ENCODE measurements at places on chromosomes 1 and 21.

DNA sequence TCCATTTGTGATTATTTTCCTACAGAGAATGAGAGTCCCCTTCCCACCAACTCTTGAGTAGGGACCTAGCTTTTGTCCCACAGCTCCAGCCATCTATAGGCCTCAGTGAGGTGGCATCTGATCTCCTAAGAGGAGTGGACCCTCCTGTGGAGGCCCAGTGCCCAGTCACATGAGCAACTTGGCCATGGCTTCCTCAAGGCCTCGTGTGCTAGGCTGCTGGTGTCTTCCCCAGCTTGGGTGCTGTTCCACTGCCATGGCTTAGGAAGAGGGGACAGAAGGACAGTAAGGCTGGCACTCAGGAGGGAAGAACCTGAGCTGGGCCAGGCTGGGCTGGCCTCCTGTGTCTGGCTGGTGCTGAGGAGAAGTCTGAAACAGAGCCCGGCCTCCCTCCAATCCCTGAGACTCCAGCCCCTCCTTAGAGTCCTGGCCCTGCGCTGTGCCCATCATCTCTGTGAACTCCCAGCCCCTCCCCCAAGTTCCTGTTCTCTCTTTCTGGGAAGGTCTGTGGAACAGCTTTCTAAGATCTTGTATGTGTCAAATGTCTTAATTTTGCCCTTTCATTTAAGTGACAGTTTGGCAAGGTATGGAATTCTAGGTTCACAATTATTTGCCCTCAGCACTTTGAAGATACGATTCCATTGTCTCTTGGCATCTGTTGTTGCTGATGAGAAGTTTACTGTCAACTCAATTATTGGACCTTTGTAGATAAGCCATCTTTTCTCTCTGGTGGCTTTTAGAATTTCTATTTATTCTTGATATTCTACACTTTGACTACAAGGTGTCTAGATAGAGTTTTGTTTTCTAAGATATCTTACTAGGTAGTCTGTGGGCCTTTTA lies 7.1 kb upstream of the KCNQ4 start:
- DNase-seq = no peak

- no peak for DNase-seq
Observed at GRCh38 chr1:223486366-223486765, 93.2 kb downstream of the CCDC185 start.

DNA sequence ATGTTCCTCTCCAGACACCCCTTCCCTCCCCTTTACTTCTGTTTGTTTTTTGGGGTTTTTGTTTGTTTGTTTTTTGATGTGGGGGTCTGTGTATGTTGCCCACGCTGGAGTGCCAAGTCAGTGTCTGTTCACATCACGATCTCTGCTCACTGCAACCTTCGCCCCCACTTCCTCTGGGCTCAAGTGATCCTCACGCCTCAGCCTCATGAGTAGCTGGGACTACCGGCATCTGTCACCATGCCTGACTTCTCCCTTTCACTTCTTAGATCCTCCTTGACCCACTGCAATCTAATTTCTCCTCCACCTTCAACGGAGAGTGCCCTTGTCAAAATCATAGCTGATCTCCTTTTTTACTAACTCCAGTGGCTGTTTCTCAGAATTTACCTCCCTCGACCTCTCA lies 100.7 kb upstream of the KIF26B start:
- DNase-seq = no peak

GRCh38 chr1:168000656-168001055 lies 63.8 kb upstream of the MPC2 start:
- no peak for DNase-seq

DNA sequence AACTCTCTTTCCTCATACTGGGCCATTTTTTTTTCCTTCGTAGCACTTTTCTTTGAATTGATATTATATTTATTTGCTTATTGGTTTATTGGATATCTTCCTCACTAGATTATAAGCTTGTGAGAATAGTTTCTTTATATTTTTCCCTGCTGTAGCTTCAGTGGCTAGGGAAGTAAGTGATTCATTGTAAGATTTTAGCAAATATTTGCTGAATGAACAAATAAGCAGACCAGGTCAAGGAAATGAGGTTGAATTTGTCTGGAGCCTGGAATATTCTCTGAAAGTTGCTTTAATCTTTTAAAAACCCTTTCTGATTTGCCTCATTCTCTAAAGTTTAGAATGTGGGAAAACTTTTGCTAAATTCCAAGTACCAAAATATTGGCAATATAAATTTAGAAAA lies 80.2 kb downstream of the RABGAP1L start:
- no peak for DNase-seq

DNA sequence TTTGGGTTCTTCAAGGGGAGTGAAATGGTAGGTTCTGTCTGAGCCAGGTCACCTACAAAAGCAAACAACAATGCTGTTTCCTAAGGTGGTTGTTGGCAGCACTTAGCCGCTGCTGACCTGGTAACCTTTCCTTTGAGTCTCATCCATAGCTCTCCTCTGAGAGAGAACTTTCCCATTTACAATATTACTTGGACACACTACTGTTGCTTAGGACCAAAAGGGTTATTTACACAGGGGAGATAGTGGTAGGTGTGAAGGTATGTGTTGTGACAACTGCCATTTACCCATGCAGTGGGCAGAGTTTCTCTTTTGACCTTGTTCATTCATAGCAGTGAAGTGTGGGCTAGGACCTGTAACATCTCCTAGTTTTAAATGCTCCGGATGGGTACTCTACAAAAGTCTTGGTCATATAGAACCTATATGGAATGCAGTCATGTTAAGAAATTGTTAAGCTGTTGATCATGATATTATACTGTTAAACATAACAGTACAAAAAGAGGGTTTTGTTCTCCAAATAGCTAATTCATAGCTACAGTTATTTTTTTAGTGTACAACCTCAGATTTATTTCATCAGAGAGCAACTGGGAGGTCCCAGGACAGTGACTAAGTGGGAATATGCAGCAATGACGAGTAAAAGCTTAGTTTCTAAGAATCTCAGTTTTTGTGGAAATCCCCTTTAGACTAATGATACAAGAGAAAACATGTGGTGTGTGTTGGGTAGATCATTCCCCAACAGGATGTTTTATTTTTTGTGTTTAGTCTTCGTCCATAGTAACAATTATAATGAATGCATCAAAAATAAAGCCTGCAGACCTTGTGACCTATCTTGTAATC lies 219.7 kb downstream of the NFIA start:
- DNase-seq = no peak

DNA sequence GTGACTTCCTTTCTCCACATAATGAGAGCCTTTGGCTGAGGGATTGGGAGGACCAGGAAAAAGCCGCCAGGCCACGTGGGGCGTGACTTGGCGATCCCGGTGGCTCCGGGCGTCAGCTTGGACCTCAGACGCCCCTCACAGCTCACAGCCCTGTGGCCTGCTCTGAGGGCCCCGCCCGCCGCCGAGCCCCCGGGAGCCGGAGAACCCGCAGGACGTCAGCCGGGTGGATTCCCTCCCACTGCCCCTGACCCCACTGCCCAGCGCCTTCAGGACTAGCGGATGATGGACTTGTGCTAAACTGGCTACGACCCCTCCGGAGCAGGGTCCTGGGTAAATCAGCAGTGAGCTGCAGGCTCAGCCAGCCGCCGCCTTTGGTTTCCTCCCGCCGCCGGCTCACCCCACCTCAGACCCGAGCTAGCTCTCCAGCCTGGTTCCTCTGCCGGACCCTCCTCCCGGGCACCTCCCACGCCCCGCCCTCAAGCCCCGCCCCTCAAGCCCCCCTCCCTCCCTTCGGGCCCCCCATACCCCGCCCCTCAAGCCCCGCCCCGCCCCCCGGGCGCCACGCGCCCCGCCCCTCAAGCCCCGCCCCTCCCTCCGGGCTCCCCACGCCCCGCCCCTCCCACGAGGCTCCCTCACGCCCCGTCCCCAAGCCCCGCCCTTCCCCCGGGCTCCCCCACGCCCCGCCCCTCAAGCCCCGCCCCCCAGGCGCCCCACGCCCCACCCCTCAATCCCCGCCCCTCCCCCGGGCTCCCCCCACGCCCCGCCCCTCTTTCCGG lies 10.0 kb upstream of the FAAP20 start:
- DNase-seq = no peak

GRCh38 chr21:29453511-29453910 lies 154.8 kb downstream of the BACH1 start:
- no peak for DNase-seq
